ENCODE measurements at places on chromosomes 1 and 21.

DNA sequence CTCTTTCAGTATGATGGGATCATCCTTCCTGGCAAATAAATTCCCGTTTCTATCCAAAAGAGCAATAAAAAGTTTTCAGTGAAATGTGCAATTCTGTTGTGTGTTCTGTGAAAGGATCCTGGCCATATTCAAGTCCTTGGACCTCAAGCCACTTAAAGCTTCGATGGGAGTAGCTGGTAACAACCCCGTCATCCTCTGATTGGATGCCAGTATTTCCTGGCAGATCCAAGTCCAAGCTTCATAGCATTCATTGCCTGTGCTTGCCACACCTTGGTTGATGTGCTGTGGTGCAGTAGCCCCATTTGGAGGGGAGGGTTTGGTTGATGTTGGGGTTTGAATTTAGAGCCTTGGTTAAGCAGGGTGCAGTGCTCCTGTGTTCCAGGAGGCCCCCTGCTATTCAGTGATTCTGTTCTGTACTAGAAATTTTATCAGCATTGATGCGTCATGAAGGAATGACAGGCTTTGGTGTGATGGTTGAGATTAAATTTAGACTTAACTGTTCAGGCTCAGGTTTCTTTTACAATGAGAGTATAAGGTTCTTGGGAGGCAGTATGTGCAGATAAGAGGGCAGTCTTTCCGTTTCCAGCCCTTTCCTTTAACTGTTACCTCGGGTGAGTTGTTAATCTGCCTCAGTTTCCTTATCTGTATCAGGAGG lies 4.9 kb downstream of the RPL11 start:
- no peak for DNase-seq

DNA sequence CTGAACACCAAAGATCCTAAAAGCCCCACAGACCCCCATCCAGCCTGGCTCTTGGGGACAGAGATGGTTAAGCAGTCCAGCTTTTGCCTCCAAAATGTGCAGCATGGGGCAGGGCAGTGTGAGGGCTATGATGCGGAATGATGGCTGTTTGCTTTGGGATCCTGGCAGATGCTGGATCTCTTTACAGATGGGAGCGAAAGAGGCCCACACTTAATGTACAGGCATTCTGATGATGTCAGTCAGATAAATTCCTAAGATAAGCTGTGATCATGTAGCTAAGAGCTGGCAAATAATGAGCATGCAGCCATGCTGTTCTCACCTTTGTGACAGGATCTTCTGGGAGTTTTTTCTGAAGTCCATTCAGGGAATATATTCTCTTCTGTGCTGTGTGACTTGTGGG lies 17.6 kb upstream of the KCNQ4 start:
- no peak for DNase-seq

DNA sequence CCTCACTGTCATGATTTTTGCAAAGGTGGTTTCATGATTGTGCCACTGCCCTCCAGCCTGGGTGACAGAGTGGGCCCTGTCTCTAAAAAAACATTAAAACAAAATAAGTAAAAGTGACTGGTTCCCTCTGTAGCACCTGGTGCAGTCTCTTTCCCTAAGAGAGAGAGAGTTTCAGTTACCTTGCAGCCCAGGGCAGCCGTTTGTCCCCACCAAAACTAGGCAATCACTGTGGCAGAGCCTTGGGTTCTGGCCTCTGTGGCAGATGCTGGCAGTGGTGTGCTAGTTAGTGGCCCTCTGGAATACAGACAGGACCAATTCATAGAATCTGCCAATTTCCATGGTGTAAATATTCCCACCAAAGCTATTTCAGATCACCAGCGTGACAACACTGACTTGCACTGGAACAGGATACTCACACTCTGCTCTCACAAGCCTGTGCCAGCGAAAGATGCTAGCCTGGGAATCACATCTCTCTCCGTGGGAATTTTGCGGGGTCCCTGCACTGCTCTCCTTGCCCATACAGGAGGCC lies 108.7 kb downstream of the TLR5 start:
- DNase-seq = no peak

DNA sequence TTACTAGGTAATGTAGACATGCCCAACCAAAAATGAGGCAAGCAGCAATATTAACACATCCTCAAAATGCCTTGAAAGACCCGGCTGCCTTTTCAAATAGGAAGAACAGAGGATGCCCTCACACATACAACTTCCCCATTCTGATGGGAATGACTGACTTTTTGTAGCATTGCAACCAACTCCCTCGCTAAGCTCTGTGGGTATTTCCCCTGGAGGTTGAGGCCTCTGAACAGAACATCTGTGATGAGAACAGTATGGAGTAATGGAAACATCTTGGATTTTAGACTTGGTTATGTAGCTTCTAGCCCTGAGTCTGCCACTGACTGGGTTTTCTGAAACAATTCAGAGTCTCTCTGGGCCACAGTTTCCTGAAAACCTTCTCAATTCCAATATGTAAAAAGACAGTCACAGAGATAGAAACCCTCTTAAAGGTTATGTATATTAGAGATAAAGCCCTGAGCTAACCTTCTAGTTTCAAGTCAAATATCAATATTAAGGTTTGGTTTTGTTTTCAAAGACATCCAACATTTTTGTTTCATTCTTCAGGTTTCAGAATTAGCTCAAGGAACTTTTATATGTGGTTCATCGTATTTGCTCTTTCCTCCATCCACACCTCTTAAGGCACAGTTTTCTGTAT lies 311.5 kb downstream of the SETD4 start:
- no peak for DNase-seq

- no peak for DNase-seq
Observed at GRCh38 chr1:17958704-17959103, 148.9 kb upstream of the IGSF21 start.

Data from CD4-positive, alpha-beta T cell treated with Interleukin-21 for 1 hour (primary cell).